Sigmoid colon (tissue), 7 donors: ENCODE measurements at places on chromosomes 13 and 19. TPM values are rescaled to one million over a fixed set of nuclear protein-coding genes. Genes with fewer than 3 reads are reported as not detected.

GRCh38 chr19:15367439-15367838 is 12.1 kb downstream of the AKAP8 start:
- no peak overlapping the region for H3K27ac ChIP-seq
- H3K4me1 ChIP-seq, result no peaks in the 10 kb centered on the region
- H3K36me3 ChIP-seq, result peaks cover 50% of the 10 kb centered on the region
- no peak overlapping the region for H3K4me3 ChIP-seq
- H3K27me3 ChIP-seq, result no peaks in the 10 kb centered on the region
- DNase-seq, result no peak

GRCh38 chr13:99265162-99265800 is 7.1 kb upstream of the GPR18 start:
- DNase-seq, result no peak
- peaks cover 11% of the 10 kb centered on the region for H3K4me1 ChIP-seq
- no peak overlapping the region for H3K4me3 ChIP-seq
- H3K36me3 ChIP-seq, result peaks cover 3% of the 10 kb centered on the region
- H3K27ac ChIP-seq, result no peak overlapping the region
- no peaks in the 10 kb centered on the region for H3K27me3 ChIP-seq

DNA sequence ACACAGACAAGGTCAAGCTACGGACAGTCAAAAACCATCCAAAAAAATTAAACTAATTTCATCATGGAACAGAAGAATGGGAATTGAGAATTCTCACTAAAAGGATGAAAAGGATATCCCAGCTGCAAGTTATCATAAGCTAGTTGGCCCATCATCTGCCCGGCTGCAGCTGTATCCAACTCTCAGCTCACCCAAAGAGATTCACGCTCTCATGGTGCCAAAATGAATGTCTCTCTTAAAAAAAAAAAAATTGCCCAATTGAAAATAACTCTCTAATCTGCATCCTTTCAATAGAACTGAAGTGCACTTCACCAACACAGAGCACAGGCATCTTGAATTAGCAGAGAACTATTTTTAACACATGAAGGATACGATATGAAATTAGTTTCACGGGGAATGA is 20.0 kb downstream of the ENOX1 start:
- H3K4me3 ChIP-seq, result no peak overlapping the region
- H3K27ac ChIP-seq, result peak overlapping the region; percentile 70
- peaks cover 66% of the 10 kb centered on the region for H3K4me1 ChIP-seq
- no peak for DNase-seq
- H3K36me3 ChIP-seq, result no peaks in the 10 kb centered on the region

The S1PR5 gene
- polyA plus RNA-seq, result 0.07 TPM

DNA sequence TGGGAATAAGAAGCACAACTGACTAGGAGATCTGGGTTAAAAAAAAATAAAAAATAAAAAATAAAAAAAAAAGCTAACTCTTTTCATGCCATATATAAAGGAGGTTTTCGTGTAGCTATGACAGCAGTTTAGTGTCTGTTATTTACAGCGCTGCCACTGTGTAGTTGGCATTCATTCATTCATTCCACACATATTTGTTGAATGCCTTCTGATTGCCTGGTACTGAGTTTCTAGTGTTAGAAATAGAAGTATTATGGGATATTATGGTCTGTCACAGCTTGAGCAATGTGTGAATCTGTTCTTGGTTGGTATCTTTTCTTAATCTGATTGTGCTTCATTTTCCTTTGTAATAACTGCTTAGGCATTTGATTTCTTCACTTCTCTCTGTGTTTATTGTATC is 237.4 kb downstream of the NBEA start:
- H3K4me1 ChIP-seq, result peaks cover 28% of the 10 kb centered on the region
- no peaks in the 10 kb centered on the region for H3K36me3 ChIP-seq
- DNase-seq, result no peak
- H3K4me3 ChIP-seq, result no peak overlapping the region

The MUC16 gene
- polyA plus RNA-seq, result not detected

- H3K27ac ChIP-seq, result no peak overlapping the region
- DNase-seq, result no peak
- no peaks in the 10 kb centered on the region for H3K36me3 ChIP-seq
- no peak overlapping the region for H3K4me3 ChIP-seq
- no peaks in the 10 kb centered on the region for H3K4me1 ChIP-seq
These were observed 3.1 kb downstream of the MAST3 start for GRCh38 chr19:18100710-18101109.

- H3K27ac ChIP-seq, result no peak overlapping the region
- no peak for DNase-seq
- no peaks in the 10 kb centered on the region for H3K36me3 ChIP-seq
These were observed 5.1 kb upstream of the GPR18 start for GRCh38 chr13:99263126-99263785.

DNA sequence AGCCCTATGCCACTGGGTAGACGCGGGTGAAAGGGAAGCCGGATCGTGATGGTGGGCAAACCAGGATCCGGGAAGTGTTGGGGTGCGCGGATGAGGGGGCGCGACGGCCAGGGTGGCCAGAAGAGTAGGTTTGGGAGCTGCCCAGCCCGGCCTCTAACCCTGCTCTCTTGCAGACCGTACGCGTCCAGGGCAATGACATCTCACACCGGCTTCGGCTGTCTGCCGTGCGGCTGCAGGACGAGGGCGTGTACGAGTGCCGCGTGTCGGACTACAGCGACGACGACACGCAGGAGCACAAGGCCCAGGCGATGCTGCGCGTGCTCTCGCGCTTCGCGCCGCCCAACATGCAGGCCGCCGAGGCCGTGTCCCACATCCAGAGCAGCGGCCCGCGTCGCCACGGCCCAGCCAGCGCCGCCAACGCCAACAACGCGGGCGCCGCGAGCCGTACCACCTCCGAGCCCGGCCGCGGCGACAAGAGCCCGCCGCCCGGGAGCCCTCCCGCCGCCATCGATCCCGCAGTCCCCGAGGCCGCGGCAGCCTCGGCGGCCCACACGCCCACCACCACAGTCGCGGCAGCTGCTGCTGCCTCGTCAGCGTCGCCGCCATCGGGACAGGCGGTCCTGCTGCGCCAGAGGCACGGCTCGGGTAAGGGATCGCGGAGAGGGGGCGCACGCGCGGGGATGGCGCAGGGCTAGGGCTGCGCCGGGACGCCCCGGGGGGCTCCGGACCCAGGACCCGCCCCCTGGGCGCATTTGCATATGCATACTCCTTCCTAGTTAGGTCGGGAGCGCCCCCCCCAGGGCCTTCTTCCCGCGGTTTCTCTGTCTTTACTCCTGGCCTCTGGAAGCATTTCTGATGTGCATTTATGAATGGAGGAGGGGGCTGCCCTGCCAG is 4.1 kb downstream of the VSTM2B start:
- peaks cover 82% of the 10 kb centered on the region for H3K27me3 ChIP-seq
- H3K27ac ChIP-seq, result no peak overlapping the region
- no peaks in the 10 kb centered on the region for H3K36me3 ChIP-seq
- peak; percentile 48 for DNase-seq

DNA sequence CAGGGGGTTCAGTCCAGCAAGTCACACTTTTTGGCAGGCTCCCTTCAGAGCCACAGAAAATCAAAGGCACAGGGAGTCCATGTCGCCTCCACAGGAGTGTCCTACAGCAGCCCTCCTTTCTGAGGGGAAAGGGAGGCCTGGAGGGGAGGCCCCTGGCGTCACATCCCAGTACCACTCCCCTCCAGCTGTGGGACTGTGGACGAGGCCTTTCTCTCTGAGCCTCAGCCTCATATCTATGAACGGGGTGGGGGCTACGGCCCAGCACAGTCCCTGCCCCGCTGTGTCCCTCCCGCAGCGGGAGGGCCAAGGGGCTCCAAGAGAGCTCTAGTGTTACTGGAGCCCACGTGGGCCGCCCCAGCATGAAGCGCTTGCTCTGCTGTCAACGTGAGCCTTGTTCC is 23.8 kb downstream of the PEPD start:
- peaks cover 50% of the 10 kb centered on the region for H3K36me3 ChIP-seq
- no peak overlapping the region for H3K4me3 ChIP-seq
- no peaks in the 10 kb centered on the region for H3K4me1 ChIP-seq
